B cell (primary cell): ENCODE measurements at places on chromosomes 7 and 10.

DNA sequence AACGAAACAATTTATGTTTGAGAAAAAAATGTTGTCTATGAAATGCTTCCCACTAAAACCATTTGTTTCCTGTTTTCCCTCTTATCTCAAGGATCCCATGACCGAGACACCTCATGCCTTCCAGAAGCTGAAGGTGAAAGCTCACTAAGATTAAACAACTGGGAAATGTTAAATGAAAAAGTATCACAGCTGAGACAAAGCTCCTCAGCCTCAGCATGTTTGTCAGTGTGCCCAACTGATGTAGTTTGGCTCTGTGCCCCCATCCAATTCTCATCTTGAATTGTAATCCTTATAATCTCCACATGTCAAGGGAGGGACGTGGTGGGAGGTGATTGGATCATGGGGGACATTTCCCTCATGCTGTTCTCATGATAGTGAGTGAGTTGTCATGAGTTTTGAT, 327.3 kb downstream of the HTR7 start:
- DNase-seq: no peak

DNA sequence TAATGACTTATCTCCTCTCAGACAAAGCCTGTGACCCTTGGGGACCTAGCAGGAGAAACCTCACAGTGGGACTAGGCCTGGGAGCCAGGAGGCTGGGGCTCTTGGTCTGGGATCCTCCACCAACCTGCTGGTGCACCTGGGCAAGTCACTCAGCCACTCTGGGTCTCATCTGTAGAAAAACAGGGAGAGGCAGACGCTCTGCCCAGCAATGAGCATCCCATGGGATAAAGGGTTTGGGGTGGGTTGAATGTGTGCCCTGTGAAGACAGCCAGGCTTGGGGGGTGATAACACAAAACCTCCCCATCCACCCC, 81.6 kb downstream of the ZMIZ1 start:
- no peak for DNase-seq

- DNase-seq: no peak
Observed at GRCh38 chr10:78524941-78525340, 491.3 kb downstream of the RPS24 start.

- no peak for DNase-seq
Observed at GRCh38 chr7:96322847-96323461, 1.1 kb upstream of the SLC25A13 start.
